ENCODE measurements at places on chromosomes 4 and X. TPM values are rescaled to one million over a fixed set of nuclear protein-coding genes. Genes with fewer than 3 reads are reported as not detected.

Gene NXF2B
- total RNA-seq: not detected

Gene TAF7L
- not detected for total RNA-seq

DNA sequence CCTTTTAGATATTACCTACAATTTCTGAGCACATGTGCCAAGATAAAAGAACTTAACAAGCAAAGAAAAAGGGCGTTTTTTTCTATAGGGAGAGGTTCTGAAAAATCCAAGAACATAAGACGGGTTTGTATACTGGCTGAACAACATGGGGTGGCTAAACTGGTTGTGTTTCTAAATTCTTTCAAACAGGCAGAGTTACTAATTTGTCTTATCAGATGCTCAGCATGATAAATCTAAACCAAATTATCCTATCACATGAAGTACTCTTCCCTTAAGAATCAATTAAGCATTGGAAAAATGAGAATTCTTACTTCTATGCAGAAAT is 45.4 kb upstream of the PGM2 start:
- H3K4me1 ChIP-seq: no peaks in the 10 kb centered on the region
- H3K4me3 ChIP-seq: no peak overlapping the region
- DNase-seq: no peak

DNA sequence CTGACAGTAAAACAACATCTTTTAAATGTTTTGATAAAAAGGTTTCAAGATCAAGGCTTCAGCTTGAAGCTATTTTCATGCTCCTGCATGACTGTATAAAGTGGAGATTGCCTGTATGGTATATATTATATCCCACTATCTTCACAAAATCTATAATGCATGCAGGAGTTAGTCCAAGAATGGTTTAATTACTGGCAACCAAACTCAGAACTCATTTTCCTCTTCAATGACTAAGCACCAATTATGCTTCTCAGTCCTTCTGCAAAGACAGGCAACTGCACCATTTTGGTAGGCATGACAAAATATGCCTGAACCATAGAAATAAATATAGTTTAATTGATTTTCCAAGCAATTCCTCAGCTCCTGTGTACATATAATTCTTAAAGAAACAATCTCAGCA is 54.5 kb downstream of the NPY5R start:
- no peak overlapping the region for H3K4me3 ChIP-seq

- H3K4me1 ChIP-seq: no peaks in the 10 kb centered on the region
- no peaks in the 10 kb centered on the region for H3K36me3 ChIP-seq
- no peak overlapping the region for H3K4me3 ChIP-seq
Measured at GRCh38 chrX:120736989-120737388, 107.1 kb upstream of the C1GALT1C1 start.

- DNase-seq: no peak
- no peak overlapping the region for H3K4me3 ChIP-seq
- no peak overlapping the region for H3K27ac ChIP-seq
- H3K36me3 ChIP-seq: peaks cover 60% of the 10 kb centered on the region
- no peaks in the 10 kb centered on the region for H3K27me3 ChIP-seq
Measured at GRCh38 chr4:185608185-185608584, 72.9 kb upstream of the PDLIM3 start.

- H3K4me1 ChIP-seq: no peaks in the 10 kb centered on the region
- H3K27me3 ChIP-seq: no peaks in the 10 kb centered on the region
- no peaks in the 10 kb centered on the region for H3K36me3 ChIP-seq
- H3K4me3 ChIP-seq: no peak overlapping the region
Measured at GRCh38 chr4:37388681-37389365, 144.3 kb downstream of the NWD2 start.

Measured in right atrium auricular region (tissue), 2 donors.